ENCODE measurements at places on chromosomes 13 and 19. TPM values are rescaled to one million over a fixed set of nuclear protein-coding genes. Genes with fewer than 3 reads are reported as not detected.

The ANKRD24 gene
- 1.2 TPM for polyA plus RNA-seq

The FLT1 gene
- 18.1 TPM for polyA plus RNA-seq

The SMIM44 gene
- polyA plus RNA-seq, result not detected

The GRIK5 gene
- polyA plus RNA-seq, result 1.7 TPM

The ZNF492 gene
- polyA plus RNA-seq, result not detected

DNA sequence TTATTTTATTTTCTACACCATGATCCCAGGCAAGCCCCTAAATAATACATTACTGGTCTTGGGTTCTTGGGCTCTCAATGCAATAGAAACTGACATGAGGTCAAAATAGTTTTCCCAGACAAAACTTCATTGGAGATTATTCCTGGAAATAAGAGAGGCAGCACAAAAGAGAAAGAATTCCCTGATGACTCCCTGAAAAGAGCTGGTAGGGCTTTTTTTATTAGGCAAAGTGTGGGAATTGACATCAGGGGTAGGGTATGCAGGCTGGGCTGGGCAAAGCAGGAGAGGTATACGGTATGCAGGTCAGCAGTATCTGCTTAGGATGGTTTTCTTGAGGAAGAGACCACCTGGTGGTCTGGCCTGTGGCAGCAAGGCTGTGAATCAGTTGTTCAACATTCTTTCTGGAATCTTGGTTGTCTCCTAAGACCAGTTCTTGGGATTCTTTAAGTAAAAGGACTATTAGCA lies 9.3 kb upstream of the IGFL3 start:
- DNase-seq, result no peak

GRCh38 chr13:41675306-41675705 lies 218.0 kb downstream of the RGCC start:
- no peak for DNase-seq

DNA sequence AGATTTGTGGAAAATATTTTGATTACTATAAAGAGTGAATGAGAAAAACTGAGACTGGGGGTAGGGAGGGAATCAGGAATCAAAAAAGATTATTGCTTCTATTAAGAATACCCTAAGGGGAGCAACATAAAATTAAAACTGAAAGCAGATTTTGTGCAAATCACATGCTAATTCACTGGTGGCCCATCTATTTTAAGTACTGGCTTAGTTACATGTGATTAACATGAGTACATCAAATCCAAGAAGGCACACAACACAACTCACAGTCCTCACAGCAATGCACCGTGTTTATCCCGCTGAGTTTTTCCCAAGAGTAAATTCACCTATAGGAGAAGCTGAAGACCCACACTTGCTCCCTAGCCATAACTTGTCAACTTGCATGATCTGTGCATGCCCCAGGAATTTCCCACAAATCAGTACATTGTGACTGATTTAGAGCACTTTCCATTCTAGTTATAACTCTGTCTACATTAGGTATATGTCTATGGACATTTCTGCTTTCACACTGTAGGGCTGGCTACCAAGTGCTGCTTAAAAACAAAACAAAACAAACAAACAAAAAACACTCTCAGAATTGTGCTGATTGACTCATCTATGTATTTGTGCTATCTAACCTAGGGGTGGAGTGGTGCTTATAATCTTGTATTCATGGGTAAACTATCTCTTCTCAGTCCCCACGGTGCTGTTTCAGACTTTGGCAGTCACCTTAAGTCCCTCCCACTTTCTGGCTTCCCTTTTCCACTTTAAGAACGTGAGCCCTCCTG lies 24.3 kb downstream of the AMER2 start:
- no peak for DNase-seq

DNA sequence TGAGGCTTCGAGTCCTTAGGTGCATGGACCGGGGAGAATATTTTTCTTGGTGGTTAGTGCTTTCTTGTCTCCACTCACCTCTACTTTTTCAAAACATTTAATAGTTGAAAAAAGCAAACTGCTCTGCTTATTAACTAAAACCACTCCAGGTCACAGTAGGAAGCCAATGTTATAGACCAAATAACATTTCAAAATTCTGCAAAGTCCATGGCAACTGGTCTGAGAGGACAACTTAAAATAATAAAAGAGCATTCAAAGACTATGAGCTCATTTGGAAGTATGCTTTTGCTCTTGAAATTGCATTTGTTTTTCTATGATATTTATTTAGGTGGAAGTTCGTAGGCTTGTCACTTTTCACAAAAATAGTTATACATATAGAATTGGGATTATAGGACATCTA lies 483.0 kb downstream of the DCT start:
- DNase-seq, result no peak

DNA sequence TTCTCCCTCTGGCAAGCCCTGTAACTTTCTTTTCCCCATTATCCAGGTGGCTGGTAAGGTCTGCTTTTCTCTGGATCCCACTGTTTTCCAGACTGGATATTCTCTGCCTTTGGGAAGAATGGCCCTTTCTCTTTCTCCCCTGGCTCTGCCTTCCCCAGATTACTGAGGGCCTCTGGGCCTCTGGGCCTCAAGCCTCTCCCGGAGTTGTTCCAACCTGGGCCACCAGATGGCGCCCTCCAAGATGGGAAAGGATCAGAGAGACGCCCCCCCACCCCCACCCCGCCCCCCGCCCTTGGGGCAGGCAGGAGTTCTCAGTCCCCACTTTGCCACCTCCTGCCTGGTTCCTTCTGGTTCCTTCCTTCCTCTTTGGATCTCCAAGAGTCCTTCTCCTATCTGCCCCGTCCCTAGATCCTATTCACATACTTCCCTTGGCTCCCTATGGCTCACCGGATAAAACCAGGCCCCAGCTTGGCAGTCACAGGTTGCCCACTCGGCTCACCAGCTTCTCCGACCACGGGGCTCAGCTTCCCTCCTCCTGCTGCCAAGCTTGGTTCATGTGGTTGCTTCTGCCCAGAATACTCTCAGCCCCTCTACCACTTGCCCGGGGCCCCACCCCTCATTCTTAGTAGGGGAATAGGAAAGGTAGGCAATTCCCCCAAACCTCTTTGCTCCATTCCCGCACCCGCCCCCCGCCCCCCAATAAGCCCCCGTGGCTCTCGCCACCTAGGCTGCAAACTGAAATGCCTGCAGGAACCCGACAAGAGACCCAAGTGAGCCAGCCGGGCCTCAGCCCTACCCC lies 13.1 kb downstream of the EPS8L1 start:
- DNase-seq, result peak; percentile 61

GRCh38 chr19:13848798-13849676 lies 27.9 kb upstream of the NANOS3 start:
- DNase-seq, result no peak

- DNase-seq, result no peak
Observed at GRCh38 chr13:40109351-40109844, 453.9 kb downstream of the COG6 start.

GRCh38 chr19:10621966-10622365 lies 3.4 kb upstream of the SLC44A2 start:
- no peak for DNase-seq

DNA sequence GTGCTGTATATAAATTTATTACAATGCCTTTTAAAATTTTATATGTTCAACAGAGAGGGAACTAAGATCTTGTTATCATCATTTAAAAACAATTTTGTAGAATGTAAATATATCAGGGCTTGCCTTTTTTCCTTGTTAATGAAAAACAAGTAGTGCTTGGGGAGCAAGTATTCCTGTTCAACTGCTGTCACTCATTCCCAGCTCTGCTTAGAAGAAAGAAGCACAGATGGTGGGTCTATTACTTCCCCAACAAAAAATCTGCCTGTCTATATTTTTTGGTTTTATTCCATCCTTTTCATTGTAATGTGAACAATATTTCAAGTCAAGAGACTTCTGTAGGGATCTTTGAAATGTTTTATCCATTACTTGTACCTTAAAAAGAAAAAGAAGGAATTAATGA lies 503.9 kb downstream of the GPC5 start:
- no peak for DNase-seq

DNA sequence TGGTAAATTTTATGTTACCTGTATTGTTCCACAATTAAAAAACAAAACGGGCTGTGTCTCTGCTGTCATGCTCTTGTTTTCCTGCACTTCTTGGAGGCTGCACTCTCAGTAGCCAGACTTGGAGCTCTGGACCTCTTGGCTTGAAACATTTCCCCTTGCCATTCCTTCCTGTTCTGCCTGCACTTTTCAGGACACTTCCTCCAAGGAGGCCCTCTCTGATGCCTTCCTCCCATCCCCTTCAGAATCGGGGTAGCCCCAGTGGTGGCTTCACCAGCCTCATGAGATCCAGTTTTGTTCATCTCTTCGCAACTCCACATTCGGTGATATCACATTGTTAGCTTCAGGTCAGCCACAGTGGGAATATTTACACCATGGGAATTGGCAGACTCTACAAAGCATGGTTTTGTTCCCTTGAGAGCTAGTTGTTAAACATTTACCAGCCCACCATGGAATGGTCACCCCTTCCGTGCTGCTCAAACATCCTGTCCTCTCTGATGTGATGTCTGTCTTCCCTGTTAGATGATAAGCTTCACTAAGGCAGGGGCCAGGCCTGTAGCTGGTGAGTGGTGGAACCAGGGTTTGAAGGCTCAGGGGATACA lies 40.2 kb upstream of the PEG3 start:
- no peak for DNase-seq

GRCh38 chr19:33386361-33386858 lies 12.9 kb downstream of the CEBPG start:
- DNase-seq, result no peak

DNA sequence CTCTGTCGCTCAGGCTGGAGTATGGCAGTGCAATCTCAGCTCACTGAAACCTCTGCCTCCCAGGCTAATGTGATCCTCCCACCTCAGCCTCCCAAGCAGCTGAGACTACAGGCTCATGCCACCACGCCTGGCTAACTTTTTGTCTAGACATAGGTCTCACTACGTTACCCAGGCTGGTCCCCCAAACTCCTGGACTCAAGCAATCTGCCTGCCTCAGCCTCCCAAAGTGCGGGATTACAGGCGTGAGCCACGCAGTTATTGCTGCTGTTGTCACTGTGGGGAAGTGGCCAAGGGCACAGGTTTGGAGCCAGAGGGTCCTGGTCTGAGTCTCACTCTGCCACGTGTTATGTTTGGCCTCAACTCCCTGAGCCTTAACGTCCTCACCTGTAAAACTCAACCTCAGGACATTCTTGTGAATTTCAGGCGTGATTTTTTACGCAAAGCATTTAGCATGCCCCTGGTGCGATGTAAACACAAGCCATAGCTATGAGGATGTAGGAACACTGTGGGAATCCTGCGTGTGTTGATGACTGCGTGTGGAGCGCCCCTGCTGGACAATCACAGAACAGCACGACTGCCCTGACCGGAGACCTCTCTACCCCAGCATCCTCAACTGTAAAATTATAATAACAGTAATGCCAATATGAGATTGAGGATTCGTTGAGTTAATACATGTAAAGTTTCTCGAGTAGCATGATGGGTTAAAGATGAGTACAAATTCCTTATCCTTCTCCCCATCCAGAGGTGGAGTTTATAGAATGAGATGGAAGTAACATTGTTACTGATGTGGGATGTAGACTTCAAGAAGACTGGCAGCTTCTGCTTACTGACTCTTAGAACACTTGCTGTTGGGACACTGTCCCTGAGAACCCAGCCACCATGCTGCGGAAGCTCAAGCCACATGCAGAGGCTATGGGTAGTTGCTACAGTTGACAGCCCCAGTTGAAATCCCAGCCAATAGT lies 41.8 kb upstream of the PNMA8B start:
- peak; percentile 38 for DNase-seq

All from muscle of arm (tissue), 14 donors.